ENCODE measurements at places on chromosomes 5 and 9. TPM values are rescaled to one million over a fixed set of nuclear protein-coding genes. Genes with fewer than 3 reads are reported as not detected.
A peak's percentile ranks its signal among the peaks of the same experiment; 100 is the strongest.

C8G gene
- total RNA-seq: 1.1 TPM

NRG2 gene
- 0.23 TPM for total RNA-seq

SPINK13 gene
- total RNA-seq: not detected

ENHO gene
- total RNA-seq: not detected

GRCh38 chr5:113548396-113548795, 34.9 kb downstream of the YTHDC2 start:
- H3K36me3 ChIP-seq: peaks cover 64% of the 10 kb centered on the region
- no peak for DNase-seq
- H3K27me3 ChIP-seq: no peaks in the 10 kb centered on the region
- H3K4me1 ChIP-seq: peaks cover 13% of the 10 kb centered on the region

GRCh38 chr9:137150617-137151457, 11.9 kb downstream of the GRIN1 start:
- no peaks in the 10 kb centered on the region for H3K36me3 ChIP-seq
- no peak overlapping the region for H3K4me3 ChIP-seq
- H3K4me1 ChIP-seq: no peaks in the 10 kb centered on the region
- DNase-seq: peak; percentile 86

- DNase-seq: no peak
- H3K27me3 ChIP-seq: no peaks in the 10 kb centered on the region
- no peak overlapping the region for H3K27ac ChIP-seq
- H3K4me3 ChIP-seq: no peak overlapping the region
- no peaks in the 10 kb centered on the region for H3K4me1 ChIP-seq
Observed at GRCh38 chr5:93904917-93905316, 163.5 kb upstream of the POU5F2 start.

DNA sequence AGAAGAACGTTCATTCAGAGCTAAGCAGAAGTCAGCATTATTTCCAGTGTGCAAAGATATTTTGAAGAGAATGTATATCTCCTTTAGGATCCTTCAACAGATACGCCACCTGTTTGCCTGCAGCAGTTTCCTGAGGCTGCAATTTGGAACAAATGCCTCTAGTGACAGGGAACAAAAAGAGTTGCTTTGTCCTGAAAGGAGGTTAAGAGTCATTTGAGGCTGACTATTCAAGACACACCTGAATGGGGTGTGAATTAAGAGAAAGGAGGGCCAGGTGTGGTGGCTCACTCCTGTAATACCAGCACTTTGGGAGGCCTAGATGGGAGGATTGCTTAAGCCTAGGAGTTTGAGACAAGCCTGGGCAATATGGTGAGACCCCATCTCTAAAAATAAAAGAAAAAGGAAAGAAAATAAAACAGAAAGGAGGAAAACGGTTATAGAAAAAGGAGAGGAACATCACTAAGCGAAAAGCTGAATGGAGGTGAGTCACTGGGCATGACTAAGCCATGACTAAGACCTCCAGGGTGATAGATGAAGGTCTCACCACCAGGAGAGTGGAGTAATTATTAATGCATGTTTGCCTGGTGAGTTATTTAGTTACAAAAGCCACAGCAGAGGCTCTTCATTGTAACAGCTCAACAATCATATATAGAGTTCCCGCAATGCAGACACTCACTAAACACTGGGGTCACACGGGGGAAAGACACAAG, 255.2 kb upstream of the TNC start:
- peak overlapping the region; percentile 52 for H3K27ac ChIP-seq
- no peaks in the 10 kb centered on the region for H3K27me3 ChIP-seq
- peak; percentile 93 for DNase-seq
- H3K4me3 ChIP-seq: peak overlapping the region; percentile 38
- H3K36me3 ChIP-seq: no peaks in the 10 kb centered on the region
- H3K4me1 ChIP-seq: peaks cover 15% of the 10 kb centered on the region

DNA sequence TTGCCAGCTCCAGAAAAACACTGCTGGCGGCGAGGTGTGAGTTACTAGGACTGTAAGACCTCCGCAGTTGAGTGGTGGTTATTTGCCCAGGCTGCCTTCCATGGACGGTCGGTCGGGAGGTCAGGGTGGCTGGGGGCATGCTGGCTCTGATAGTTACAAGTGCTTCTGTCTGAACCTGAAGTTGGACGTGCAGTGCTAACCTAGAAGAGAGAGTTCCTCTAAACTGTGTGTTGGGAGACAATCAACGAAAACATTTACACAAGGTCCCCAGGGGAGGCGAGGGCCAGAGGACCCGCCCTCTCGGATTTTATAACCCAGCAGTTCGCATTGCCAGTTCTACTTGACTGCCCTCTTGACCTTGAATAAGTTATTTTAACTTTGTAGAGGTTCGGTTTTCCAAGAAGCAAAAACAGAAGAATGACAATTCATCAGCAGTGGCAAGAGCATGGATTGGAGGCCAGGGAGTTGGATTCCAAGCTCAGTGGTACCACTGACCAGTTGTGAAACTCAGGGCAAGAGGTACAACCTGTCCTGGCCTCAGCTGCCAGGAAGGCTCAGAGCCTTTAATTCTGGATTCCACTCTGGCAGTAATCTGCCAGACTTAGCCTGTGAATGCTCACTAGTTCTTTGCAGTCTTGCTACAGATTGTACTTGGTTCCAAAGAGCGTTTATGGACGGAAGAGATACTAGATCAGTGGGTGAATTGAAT, 28.7 kb upstream of the PDE8B start:
- no peaks in the 10 kb centered on the region for H3K36me3 ChIP-seq
- H3K4me1 ChIP-seq: no peaks in the 10 kb centered on the region
- H3K27ac ChIP-seq: no peak overlapping the region
- no peak for DNase-seq

GRCh38 chr5:6302075-6302474, 76.3 kb downstream of the MED10 start:
- H3K4me3 ChIP-seq: no peak overlapping the region
- DNase-seq: no peak
- no peak overlapping the region for H3K27ac ChIP-seq
- no peaks in the 10 kb centered on the region for H3K4me1 ChIP-seq
- H3K36me3 ChIP-seq: no peaks in the 10 kb centered on the region

DNA sequence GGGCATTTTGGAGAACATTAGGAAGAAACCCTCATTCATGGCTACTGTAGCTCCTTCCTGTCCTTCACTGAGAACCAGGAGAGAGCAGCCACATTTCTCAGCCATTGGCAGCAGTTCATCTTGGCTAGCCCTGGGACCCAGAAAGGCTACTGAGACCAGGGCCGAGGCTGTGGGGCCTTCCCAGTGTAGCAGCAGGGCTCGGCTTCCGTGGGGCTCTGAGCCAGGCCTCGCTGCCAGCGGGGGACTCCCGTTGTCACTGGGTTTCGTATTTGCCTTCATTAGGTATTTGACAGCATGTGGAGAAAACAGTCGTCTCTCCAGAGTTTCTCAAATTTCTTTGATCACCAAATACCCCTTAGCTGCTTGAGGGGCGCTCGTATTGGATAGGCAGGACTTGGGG, 37.3 kb upstream of the PRDM12 start:
- no peak overlapping the region for H3K4me3 ChIP-seq
- H3K27ac ChIP-seq: no peak overlapping the region
- peaks cover 85% of the 10 kb centered on the region for H3K36me3 ChIP-seq
- H3K27me3 ChIP-seq: no peaks in the 10 kb centered on the region
- no peak for DNase-seq

DNA sequence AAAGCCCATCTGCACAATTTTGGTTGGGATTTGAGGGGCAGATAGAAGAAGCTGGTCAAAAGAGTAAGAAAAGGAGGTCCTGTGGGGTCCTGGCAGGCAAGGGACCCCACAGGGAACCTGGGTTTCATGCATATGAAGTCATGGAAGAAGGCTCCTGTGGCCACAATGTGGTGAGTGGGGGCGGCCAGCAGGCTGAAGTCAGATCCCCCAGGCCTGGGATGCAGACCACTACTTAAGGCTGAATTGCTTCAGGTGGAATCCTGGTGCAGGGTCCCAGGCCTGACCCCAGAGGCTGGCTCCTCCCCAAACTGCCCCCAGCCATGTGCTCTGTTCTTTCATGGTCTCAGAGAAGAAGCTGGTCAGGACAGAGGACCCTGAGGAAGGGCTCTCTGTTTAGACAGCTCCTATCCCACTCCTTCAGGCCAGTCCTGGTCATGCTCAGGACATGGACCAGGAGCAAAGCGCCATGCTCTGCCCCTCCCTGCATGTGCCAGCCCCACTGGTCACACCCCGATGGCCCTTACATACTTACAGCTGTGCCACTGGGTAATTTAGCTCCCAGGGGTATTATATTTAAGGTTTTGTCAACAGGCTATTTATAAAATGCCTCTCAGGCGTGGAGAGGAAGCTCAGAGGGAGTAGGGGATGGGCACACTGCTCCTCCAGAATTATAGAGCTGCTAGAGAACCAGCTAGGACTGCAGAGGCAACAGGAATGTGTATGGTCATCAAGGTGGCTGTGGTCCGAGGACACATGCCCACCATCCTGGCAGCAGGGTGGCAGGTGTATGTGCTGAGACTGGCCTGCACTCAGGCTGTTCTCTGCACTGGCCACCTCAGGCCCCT, 33.4 kb downstream of the C5orf15 start:
- no peak overlapping the region for H3K4me3 ChIP-seq
- H3K36me3 ChIP-seq: no peaks in the 10 kb centered on the region
- no peak overlapping the region for H3K27ac ChIP-seq

DNA sequence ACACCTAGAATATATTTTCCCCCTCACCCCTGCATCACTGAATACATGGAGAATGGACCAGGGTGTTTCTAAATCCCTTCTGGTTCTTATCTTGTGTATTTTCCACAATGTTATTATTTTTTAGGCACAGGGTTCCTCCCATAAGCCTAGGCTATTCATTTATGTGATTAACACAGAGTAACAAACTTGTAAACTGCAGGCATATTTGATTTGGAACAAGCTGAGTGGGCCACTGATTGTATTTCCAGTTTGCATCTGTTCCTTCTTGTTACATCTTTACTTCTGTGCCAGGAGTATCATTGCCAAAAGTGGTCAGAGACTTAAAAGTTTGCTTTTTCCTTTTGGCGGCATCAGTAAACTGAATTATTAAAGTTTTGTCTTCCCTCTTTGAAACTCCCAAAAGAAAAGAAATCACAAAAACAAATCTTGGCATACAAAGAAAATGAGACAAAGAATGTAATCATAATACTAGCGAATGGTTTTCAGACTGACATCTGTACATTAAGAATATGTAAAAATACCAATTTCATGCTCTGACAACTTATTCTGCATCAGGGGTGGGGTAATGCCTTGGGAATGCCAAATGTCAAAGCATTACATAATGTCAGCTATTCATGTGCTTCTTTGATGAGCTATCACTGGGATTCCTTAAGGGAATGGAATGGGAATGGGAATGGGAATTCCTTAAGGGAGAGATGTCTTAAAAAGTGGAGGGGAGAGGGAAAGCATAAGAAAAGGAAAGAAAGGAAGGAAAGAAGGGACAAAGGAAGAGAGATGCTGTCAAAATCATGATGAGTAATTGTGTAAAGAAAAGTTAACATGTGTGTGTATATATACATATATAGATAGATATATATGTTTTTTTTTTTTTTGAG, 22.2 kb upstream of the PAX5 start:
- DNase-seq: no peak
- no peak overlapping the region for H3K4me3 ChIP-seq
- peaks cover 78% of the 10 kb centered on the region for H3K27me3 ChIP-seq
- peaks cover 6% of the 10 kb centered on the region for H3K36me3 ChIP-seq
- no peaks in the 10 kb centered on the region for H3K4me1 ChIP-seq

Data from MCF 10A (cell line).